ENCODE measurements at places on chromosomes 1 and 21. TPM values are rescaled to one million over a fixed set of nuclear protein-coding genes. Genes with fewer than 3 reads are reported as not detected.

The CGN gene
- 0.28 TPM for total RNA-seq

The FMO3 gene
- total RNA-seq = not detected

The RGS13 gene
- total RNA-seq = 0.17 TPM

The OR2T2 gene
- not detected for total RNA-seq

The NFIA gene
- total RNA-seq = 4.8 TPM

The NFASC gene
- total RNA-seq = not detected

The ATP1A4 gene
- total RNA-seq = not detected

The KLHDC9 gene
- total RNA-seq = 0.41 TPM

DNA sequence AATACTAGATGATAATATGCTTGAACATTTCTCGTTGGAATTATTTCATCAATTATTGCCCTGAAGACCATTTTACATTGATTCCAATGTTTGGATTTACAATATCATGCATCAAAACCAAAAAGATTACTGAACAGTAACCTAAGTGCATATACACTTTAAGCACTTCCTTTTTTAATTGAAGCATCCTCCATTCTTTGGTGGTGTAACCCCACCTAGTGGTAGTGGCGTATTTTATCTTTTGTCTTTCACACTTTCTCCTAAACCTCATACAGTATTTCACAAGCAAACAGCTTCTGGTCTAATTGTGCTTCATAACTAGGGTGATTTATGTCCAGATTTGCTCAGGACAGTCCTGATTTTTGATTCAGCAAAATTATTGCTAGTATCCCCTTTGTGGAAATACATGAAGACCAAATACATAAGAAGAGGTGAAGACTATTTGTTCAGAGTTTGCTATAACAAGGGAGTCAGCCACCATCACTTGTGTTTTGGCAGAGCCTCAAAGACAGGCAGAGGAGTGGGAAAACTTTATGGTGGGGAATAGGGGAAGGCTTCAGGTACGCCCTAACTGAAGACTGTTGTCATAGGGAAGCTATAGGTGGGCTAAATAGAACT, 3.4 kb upstream of the NVL start:
- peaks cover 15% of the 10 kb centered on the region for H3K4me1 ChIP-seq
- H3K36me3 ChIP-seq = no peaks in the 10 kb centered on the region
- no peak for DNase-seq
- no peak overlapping the region for H3K27ac ChIP-seq

DNA sequence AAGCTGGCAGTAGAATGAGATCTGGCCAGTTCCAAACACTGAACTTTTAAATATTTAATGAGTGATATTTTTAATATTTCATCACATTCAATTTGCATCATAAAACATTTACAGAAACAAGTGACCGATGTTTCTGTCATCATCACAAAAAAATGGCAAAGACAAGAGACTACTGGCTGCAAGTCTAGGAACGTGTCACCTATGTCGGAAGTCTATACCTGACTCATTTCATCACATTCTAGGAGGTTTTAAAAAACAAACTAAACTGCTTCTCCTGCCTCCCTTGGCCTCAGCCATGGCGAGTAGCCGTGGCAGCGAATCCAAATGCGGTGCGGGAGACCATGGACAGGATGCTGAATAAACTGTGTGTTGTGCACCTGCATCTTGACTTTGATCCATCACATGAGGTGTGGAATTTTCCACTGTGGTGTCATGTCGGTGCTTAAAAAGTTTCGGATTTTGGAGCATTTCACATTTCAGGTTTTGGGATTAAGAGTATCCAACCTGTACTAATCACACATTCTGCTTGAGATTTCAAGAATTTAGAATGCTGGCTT, 43.1 kb downstream of the CLSTN1 start:
- no peak overlapping the region for H3K27ac ChIP-seq
- DNase-seq = no peak
- H3K27me3 ChIP-seq = no peaks in the 10 kb centered on the region
- H3K36me3 ChIP-seq = peaks cover 2% of the 10 kb centered on the region

GRCh38 chr21:27511233-27511632, 544.3 kb upstream of the ADAMTS5 start:
- H3K4me3 ChIP-seq = no peak overlapping the region
- no peak overlapping the region for H3K27ac ChIP-seq
- H3K27me3 ChIP-seq = no peaks in the 10 kb centered on the region

DNA sequence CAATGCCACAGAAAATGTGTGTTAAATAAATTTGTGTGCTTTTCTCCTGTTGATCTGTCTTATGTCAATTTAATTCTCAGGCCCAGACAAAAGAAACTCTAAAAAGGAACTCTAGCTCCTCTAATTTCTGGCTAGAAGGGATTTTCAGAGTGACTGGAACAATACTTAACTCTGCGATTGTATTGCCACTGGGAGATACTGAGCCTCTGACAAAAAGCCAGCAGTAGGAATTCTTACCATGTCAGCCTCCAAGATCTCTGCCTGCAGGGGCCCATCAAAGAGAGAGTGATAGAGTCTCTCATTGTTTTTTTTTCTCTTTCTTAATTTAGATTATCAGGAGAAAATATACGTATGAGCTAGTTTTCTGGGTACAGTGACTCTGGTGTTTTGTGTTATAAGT, 1165.7 kb downstream of the BRINP3 start:
- H3K4me1 ChIP-seq = no peaks in the 10 kb centered on the region
- no peaks in the 10 kb centered on the region for H3K36me3 ChIP-seq
- no peak overlapping the region for H3K27ac ChIP-seq
- no peaks in the 10 kb centered on the region for H3K27me3 ChIP-seq
- no peak for DNase-seq

DNA sequence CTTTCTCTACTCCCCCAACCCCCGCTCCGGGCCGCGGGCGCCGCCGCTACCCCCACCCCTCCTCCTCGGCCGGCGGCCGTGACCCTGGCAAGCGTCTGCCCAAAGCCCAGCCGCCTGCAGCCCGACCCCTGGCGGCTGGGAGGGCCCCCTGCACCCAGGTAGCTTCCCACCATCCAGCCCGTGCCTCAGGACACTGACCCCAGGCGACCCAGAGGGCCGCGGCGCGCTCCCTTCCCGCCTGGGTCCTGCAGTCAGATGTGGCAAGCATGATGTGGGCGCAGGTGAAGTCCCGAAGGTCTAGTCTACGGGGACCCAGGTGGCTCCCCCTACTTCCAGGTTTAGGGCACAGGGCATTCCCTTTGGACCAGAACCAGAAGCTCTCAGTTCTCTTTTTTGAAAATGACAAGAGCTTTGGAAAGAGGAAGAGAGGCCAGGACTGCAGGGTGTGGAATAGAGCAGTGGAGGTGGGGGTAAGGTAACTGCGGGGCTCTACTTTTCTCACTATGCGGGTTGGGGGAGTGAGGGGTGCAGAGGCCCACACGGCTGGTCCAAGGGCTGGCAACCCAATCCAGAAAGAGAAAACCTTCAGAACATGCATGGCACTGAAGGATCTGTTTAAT, at the start of gene DENND4B:
Gene DENND4B (minus strand): TSS at position 97 of the 620 bp plus-strand sequence. CDS start 2,344 bp downstream, outside the sequence.
- no peaks in the 10 kb centered on the region for H3K27me3 ChIP-seq
- H3K36me3 ChIP-seq = peaks cover 67% of the 10 kb centered on the region
- peaks cover 50% of the 10 kb centered on the region for H3K4me1 ChIP-seq
- peak within 1 kb of the TSS; percentile 94 for H3K27ac ChIP-seq
- peak within 1 kb of the TSS; percentile 84 for H3K4me3 ChIP-seq
- peak; percentile 70 for DNase-seq

- H3K4me1 ChIP-seq = peaks cover 74% of the 10 kb centered on the region
- no peak for DNase-seq
- H3K36me3 ChIP-seq = no peaks in the 10 kb centered on the region
- H3K27ac ChIP-seq = peak overlapping the region; percentile 47
- H3K4me3 ChIP-seq = peak overlapping the region; percentile 52
Observed at GRCh38 chr1:27633298-27633610, 1.7 kb downstream of the FGR start.

DNA sequence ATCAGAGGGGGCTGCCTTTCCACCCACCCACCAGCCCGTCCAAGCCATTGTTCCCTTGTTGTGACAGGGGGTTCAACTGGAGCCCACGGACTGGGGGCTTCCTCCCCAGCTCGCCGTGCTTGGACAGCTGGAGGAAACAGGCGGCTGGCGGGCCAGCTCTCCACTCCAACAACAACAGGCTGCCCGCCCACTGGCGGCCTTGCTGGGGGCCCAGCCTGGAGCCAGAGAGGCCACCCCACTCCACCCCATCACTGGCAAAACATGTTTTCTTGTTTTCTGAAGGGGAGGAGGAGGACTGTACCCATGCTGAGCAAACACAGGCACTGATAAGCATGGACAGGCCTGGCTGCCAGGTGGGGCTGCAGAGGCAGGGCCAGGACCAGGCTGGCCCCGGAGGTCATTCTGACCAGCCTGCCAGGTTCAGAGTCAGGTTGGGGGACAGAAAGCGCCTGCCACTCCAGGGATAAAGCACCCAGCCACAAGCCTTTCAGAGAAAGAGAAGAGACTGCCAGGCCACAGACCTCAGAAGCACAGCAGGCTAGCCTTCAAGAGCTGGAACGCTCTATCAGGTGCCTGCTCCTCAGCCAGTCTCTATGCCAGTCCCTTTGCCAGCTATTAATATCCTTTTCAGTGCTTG, 32.8 kb downstream of the GJA4 start:
- H3K4me1 ChIP-seq = no peaks in the 10 kb centered on the region
- DNase-seq = no peak
- H3K4me3 ChIP-seq = no peak overlapping the region

DNA sequence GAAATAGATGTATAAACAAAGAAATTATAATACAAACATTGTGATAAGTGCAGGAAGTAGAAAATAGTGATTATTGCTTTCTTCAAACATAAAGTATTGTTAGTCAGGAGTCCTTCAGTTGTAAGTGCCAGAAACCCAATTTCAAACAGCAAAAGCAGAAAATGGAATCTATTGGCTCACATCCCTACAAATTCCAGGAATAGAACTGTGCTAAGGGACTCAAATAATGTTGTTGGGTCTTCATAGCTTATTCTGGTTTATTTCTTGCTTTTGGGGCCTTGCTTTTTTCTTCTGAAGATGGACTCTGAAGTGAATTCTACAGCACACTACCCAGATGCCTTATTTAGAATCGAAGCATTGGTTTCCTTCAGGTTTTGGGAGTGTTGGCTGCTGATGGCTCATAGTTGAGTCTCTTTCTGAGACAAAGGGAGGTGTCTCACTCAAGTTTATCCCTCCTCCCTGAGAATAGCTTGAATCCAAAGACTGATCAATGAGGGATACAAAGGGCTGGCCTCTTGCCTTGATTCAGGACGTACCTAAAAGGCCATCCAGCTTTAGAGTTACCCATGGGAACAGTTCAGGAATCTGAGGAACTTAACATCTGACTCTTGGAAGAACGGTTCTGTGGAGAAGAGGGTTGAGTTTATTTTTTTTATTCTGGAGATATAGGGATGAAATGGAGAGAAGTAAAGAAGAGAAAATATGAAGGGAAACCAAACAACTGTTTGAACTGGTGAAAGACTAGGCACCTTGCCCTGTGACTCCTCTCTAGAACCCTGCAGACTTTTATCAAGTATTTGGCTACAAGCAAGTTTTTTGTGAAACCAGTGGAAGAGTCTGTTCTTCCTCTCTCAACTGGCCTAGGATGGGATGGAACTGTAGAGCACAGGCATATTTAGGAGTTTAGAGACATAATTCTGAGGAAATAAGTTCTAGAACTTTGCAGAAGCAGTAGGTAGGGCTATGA, 39.0 kb upstream of the ATG4C start:
- no peaks in the 10 kb centered on the region for H3K36me3 ChIP-seq
- no peak overlapping the region for H3K27ac ChIP-seq
- no peak overlapping the region for H3K4me3 ChIP-seq
- H3K4me1 ChIP-seq = no peaks in the 10 kb centered on the region
- no peaks in the 10 kb centered on the region for H3K27me3 ChIP-seq
- no peak for DNase-seq

DNA sequence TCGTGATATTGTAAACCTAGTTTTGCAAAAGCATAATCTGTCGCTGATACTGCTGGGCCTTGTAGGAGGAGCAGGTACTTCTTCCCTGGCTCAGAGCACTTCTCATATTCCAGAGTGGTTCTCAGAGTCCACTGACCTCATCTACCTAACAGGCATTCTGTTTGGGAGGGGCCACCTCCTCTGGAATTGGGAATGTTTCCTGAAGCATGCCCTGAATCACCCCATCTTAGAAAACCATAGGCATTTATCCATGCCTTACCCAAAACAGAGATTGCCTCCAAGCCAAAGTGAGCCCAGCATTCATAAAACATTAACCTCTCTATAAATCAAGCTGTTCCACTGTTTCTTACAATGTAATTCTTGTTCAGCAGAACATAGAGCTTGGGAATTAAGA, 35.1 kb downstream of the SLC44A3 start:
- no peak overlapping the region for H3K27ac ChIP-seq
- H3K36me3 ChIP-seq = no peaks in the 10 kb centered on the region
- DNase-seq = no peak
- H3K4me1 ChIP-seq = peaks cover 9% of the 10 kb centered on the region
- no peak overlapping the region for H3K4me3 ChIP-seq

- no peaks in the 10 kb centered on the region for H3K4me1 ChIP-seq
- H3K36me3 ChIP-seq = peaks cover 39% of the 10 kb centered on the region
- H3K4me3 ChIP-seq = no peak overlapping the region
- no peak for DNase-seq
Observed at GRCh38 chr1:198267056-198267455, 110.3 kb downstream of the NEK7 start.

GRCh38 chr1:54359393-54360162, 46.6 kb downstream of the SSBP3 start:
- H3K4me1 ChIP-seq = peaks cover 45% of the 10 kb centered on the region
- DNase-seq = no peak
- H3K27me3 ChIP-seq = no peaks in the 10 kb centered on the region
- H3K27ac ChIP-seq = no peak overlapping the region
- peaks cover 3% of the 10 kb centered on the region for H3K36me3 ChIP-seq
- no peak overlapping the region for H3K4me3 ChIP-seq

DNA sequence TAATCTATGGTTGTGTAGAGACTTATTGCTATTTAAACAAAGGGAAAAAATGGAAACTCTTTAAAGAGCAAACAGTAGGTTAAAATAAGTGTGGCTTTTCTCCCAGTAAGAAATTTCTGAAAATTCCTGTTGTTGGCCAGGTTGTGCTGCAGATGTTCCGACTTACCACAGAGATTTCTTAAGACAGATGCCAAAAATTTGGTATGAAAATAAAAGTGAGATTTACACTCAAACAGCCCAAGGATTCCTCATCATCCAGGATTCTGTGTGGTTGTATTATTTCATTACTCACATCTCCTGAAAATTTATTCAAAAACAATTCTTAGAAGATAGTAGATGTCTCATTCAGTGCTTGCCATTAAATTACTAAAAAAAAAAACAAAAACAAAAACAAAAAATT, 296.7 kb upstream of the PTBP2 start:
- no peaks in the 10 kb centered on the region for H3K36me3 ChIP-seq
- no peaks in the 10 kb centered on the region for H3K4me1 ChIP-seq
- DNase-seq = no peak

DNA sequence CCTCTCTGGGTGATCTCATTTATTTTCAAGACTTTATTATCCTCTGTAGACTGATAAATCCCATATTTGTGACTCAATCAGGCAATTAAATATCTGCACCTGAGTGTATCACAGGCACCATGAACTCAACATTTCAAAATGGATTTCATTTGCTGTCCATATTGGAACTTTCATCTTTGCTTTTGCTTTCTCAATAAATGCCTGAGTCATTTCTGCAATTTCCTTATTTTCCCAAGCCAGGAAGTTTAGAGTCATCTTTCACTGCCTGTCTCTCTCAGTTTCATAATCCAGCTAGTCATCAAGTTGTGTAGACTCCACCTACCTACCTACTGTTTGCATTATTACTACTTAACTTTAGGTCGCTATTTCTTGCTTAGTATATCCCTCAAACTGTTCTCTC, 540.9 kb downstream of the LMO4 start:
- no peak overlapping the region for H3K4me3 ChIP-seq
- DNase-seq = peak; percentile 48
- H3K4me1 ChIP-seq = no peaks in the 10 kb centered on the region
- H3K27me3 ChIP-seq = no peaks in the 10 kb centered on the region
- no peak overlapping the region for H3K27ac ChIP-seq

GRCh38 chr1:155976062-155976912, 2.1 kb downstream of the ARHGEF2 start:
- no peaks in the 10 kb centered on the region for H3K27me3 ChIP-seq
- H3K4me3 ChIP-seq = peak overlapping the region; percentile 93
- DNase-seq = peak; percentile 54
- H3K4me1 ChIP-seq = peaks cover 78% of the 10 kb centered on the region
- H3K36me3 ChIP-seq = peaks cover 12% of the 10 kb centered on the region
